ENCODE measurements at places on chromosomes 7 and 10.

- DNase-seq = no peak
These were observed 340.2 kb downstream of the SUGCT start for GRCh38 chr7:40474790-40475680.

DNA sequence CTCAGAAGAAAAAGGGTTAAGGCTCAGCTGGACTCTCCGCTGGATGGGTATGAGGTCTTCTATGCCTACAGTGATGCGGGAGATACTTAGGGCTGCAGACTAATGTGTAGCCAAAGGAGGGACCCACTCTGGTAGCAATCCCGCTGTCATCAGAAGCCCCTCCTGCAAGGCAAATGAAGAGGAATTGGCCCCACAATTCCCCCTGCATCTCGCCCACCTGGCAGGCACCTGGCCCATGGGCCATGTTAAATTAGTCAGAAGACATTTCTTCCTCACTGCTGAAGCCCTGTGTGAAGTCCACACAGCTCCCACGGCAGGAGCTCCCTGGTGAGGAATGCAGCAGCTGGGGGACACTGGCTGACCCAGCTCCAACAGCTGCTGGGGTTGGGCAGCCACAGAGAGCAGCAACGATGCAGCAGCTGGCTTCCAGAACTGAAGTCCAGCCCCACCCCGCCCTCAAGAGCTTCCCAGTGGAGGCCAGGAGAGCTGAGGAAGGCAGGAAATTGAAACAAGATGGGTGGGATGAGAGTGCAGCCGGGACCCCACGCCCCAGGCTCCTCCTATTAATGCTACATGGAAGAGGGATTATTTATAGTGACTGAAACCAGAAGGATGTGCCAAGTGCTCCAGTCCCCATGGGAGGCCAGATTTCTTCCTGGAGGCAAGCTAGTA, 5.5 kb downstream of the VSTM4 start:
- DNase-seq = peak; percentile 27

DNA sequence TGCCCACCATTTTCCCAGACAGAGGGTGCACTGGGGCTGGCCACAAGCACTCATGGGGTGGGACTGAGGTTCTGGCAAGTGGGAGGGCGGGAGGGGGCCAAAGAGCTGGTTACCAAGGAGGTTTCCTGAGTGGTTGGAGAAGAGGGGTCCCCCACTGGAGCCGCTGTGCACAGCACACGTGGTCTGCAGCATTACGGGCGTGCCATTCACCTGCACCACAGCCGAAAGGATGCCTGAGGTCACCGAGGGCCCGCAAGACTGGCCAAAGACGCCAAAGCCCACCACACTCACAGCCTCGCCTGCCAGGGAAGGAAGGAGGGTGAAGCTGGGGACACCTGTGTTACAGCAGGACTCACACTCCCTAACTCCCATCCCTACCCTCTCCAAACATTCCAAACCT, 3.9 kb downstream of the TYSND1 start:
- no peak for DNase-seq

DNA sequence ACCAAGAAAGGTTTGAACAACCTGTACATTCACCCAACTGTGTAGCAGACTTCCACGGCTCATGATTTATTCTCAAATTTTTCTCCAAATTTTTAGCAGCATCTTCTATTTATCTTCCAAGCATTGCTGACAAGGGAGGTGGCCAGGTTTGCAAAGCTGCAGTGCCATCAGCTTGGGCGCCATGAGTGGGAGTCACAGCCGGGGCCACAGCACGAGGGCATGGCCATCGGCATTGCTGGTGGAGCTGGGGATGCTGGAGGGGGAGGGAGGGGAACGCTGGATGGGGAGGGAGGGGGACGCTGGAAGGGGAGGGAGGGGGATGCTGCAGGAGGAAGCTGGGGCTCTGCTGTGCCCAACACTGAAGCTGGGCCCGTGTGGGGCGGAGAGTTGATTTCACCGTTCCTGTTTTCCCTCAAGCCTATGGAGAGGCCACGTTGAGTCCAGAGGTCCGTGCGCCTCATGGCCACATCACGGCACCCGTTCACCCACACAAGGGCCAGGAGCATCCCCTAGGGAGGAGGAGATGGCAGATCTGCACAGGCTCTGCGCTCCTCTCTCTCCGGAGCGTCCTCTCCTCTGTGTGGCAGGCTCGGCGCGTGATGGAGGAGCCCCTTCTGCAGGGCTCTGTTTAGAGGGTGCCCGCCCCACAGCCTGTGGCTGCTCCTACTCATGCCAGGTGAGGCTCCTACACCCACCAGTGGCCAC, 520.2 kb downstream of the DNAJB6 start:
- DNase-seq = no peak

DNA sequence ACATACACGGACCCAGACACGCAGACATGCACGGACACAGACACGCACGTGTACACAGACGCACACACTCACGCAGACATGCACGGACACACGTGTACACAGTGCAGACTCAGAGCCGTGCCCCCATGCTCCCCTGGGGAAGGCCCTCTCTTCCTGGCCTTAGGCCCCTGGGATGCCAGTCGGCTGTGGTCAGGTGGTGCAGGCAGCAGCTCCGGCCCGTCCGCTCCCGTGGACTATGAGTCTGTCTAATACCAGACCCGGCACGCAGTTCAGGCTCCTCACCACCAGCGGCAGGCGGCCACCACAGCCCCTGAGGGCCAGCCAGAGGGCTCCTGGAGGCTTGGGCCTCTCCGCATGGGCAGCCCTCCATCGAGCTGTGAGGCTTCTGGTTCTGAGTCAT, 52.0 kb upstream of the NKX6-2 start:
- DNase-seq = no peak

DNA sequence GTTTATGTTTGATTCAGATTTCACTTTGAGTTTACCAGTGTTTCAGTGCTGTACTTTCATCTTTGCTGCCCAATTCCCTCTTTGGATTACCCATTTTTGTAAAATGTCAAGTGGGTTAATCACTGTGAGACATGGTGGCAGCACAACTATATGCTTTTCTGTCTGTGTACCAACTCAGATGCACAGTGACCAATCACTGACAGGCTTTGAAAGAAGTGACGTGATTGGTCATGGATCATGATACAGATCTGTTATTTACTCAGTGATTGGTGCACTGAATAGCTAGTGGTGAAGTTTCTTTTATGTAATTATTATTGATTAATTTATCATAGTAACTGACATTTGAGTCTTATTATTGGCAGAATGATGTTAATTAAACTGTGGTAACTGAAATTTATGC, 126.9 kb downstream of the SDK1 start:
- no peak for DNase-seq

GRCh38 chr10:93198401-93199131, 124.9 kb downstream of the CYP26A1 start:
- peak; percentile 20 for DNase-seq

DNA sequence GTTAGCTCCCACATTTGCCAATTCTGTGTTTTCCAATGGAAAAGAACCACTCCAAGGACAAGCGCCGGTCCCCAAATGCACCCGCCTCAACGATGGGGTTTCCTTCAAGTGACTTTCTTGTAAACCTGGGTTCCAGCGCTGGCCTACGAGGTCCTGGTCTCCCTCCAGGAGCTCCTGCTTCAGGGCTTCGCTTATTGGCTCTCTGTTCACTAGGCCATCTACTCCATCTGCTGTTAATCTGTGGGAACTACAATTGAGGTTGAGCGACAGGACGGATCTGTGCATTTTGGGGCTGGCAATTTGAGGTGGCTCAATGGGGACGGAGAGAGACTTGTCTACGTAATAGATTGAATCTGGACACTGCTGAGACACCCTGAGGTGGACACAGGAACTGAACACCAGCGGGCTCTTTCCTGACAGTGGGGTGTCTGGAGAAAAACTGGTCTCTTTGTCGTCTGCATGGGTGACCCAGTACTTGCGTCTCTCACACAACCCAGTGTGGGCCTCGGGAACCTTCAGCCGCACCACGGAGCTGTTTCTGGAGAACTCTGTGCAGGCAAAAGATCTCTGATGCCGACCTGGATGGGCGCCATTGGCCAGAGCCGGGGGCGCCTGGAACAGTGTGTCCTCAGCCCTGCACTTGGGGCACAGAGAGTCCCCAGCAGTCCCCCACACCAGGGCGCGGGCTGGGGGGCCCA, 115.9 kb upstream of the ADAM12 start:
- peak; percentile 71 for DNase-seq

- DNase-seq = no peak
These were observed 659 bp downstream of the FIGNL1 start for GRCh38 chr7:50449501-50449880.

DNA sequence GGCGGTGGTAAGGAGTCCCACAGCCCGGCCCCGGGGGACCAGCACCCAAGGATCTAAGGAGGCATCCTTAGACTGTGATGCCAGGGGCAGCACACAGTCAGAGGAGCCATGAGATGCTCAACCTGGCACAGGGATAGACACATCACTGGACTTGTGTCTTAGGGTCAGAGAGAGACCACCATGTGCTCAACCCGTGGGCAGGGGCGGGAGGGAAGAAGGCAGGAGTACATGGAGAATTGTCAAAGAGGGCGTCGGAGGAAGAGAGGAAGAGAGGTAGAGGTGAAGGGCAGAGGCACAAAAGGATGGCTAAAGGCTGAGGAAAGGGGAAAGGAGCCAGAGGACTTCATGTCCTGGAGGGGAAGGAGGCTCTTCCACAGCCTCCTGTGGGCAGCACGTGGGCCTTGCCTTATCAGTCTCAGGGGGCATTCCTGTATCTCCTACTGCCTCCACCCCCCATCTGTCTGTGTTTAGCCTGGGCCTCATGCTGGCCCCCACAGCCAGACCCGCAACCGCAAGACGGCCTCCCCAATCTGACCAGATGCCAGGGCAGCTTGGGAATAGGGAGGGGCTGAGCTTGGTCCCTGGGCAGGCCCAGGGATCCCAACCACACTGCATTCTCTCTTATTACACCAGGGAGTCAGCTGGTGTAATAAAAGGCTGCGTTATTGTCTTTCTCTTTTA, 2.2 kb downstream of the ADCY1 start:
- no peak for DNase-seq

- no peak for DNase-seq
These were observed 272.4 kb downstream of the CREB5 start for GRCh38 chr7:28684650-28685241.

GRCh38 chr7:87580636-87581035, 20.0 kb downstream of the ABCB1 start:
- DNase-seq = no peak

DNA sequence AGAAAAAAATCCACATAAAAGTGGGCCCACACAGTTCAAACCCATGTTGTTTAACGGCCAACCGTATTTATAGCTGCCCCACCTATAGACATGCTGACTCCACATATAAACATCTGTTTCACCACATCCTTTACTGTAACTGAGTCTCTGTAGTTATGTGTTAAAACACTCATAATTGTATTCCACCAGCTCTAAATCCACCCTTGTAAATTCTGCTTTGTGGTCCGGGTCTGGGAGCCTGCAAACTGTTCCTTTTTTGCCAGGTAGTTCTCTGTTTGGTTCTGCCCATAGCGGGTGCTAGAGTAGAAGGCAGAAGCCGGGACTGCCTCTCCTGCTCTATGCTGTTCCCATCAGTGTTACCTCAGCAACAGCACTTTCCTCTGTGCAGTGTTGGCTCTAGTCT, 20.2 kb upstream of the FHIP2A start:
- no peak for DNase-seq

GRCh38 chr10:62587011-62587410, 212.8 kb downstream of the ZNF365 start:
- no peak for DNase-seq

- no peak for DNase-seq
These were observed 219.2 kb upstream of the KLF14 start for GRCh38 chr7:130953196-130953595.

GRCh38 chr7:93889261-93889660, 1.3 kb downstream of the TFPI2 start:
- no peak for DNase-seq

GRCh38 chr10:120172356-120172755, 279.8 kb downstream of the SEC23IP start:
- DNase-seq = no peak

- DNase-seq = peak; percentile 2
These were observed 143.4 kb upstream of the GLI3 start for GRCh38 chr7:42380401-42380800.

DNA sequence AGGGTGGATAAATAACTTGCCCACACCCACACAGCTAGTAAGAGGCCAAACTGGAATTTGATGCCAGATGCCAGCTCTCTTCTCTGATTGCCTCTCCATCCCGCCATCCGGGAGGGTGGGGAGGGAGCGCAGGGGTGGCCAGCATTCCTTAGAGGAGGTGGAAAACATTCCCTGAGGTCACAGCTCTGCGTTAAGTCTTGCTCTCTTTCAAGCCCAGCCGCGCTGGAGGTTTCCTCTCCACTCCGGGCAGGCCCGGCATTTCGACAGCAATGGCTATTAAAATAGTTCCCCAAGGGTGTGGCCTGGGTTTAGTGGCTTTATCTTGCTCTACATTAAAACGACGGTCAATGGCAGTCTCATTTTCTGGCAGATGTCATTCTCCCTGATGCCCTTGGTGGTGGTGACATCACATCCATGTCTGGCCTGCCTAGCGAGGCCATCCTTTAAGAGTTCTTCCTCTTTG, 16.1 kb upstream of the C10orf71 start:
- DNase-seq = no peak

- DNase-seq = no peak
These were observed 11.1 kb upstream of the PWWP2B start for GRCh38 chr10:132385721-132386418.

DNA sequence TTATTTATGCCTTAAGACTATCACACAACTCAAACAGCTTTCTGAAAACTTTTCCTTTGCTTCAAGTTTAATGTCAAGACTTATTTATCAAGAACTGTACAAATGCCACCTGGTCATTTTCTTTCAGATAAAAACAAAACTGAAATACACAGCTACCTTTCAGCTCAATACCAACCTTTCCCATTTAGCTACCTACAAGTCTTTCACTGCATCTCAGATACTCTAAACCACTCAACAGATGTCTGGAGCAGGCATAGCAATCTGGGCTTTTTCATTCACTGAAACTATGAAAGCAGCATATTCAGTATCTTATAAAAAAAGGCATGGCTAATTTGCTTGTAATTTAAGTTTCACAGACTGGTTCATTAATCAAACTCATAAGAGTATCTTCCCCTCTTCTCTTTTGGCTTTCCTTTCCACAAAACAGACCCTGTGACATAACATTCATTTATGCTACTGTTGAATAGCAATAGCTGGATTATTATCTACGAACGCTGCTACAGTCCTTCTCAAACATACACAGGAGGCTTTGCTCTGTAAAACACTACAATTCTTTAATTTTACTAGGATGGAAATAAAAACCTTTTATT, 8.2 kb downstream of the TRA2A start:
- DNase-seq = no peak

- DNase-seq = no peak
These were observed 190.0 kb upstream of the MGMT start for GRCh38 chr10:129277084-129277483.

DNA sequence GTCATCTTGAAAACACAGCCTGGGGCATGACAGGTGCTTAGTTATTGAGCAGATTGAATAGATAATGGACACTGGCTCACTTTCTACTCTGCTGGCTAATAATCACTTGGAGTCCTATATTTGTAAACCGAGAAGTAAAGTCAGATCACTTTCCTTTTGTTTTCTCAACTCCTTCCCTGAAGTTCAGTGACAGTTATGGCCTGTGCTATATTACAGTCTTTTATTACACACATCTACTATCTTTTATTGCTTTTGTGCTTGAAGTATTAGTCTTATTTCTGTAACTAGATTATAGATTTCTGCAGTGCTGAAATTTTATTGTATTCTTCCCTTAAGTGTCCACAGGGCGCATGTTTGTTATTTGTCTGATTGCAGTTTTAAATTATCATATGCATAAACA, 136.4 kb upstream of the TAC1 start:
- DNase-seq = no peak

GRCh38 chr10:80416479-80417098, 8.2 kb downstream of the PRXL2A start:
- DNase-seq = no peak

All from hepatic stellate cell (primary cell).